Glomerular endothelial cell (primary cell): ENCODE measurements at places on chromosomes 7 and 10.

DNA sequence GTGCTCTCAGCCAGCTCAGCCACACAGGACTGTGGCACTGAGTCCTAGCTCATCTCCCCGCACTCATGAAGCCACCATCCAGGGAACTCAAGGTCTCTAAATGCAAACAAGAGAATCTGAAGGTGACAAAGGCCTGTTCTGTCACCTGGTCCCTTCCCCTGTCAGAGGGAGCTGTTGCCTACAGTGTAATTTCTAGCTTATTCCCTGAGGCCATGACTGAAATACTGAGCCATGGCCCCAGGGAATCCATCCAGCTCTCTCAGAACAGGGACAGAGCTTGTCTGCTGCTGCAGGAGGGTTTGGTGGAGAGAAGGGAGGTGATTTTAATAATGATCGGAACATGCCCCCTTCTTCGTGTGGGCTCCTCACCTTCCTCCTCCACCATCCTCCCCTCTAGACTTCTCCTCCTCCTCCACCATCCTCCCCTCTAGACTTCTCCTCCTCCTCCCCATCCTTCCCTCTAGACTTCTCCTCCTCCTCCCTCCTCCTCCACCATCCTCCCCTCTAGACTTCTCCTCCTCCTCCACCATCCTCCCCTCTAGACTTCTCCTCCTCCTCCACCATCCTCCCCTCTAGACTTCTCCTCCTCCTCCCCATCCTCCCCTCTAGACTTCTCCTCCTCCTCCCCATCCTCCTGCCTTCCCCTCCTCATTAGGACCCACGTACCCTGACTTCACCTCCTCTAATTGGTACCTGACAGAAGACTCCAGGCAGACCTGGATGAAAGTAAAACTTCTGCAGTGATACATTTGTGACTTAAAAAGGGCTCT lies 338.0 kb upstream of the MKI67 start:
- no peak for DNase-seq

DNA sequence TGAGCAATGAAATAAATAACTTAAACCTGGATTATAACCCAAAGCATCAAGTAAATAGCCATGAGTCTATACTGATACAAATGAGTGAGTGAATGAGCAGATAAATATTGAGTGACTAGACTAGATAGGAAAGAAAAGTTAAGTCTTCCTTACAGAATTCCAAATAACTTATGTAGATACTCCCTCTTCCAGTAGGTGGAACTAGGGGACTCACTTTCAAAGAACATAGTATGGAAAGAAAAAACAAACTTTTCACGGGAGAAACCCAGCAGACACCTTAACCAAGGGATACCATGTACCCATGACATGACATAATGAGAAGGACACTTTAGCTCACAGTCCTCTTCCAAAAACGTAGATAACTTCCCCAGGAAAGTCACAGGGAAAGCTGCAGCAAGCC lies 32.2 kb downstream of the CSGALNACT2 start:
- DNase-seq: no peak

DNA sequence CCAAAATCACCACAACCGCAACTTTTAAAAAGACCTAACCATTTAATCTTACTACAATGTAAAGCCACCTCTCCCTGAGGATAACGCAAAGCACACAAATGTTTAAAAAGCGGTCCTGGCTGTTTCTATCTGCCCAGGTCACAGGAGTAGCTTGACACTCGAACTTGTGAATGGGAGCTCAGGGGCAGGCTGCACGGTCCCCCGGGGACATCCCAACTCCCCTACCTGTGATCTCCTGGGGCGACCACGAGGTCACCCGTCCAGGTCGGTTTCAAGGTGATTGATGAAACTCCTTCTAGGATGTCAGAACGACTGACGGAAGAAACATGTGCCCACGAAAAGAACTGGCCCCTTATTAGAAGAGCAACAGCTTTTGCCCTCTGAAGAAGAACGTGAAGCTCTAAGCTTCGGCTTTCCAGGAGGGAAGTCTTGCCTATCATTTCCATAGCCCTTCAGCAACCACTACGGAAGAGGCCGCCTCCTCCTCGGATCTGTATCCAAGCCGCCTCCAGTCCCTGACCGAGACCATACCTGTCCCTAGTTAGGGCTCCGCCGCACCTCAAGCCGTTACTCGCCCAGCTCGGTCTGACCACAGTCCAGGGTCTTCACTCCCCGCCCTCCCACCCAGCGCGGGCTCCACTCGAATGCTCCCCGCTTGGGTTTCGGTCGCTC lies 459 bp downstream of the CYCS start:
- no peak for DNase-seq

- no peak for DNase-seq
Observed at GRCh38 chr7:157584420-157584819, 247.6 kb downstream of the DNAJB6 start.

DNA sequence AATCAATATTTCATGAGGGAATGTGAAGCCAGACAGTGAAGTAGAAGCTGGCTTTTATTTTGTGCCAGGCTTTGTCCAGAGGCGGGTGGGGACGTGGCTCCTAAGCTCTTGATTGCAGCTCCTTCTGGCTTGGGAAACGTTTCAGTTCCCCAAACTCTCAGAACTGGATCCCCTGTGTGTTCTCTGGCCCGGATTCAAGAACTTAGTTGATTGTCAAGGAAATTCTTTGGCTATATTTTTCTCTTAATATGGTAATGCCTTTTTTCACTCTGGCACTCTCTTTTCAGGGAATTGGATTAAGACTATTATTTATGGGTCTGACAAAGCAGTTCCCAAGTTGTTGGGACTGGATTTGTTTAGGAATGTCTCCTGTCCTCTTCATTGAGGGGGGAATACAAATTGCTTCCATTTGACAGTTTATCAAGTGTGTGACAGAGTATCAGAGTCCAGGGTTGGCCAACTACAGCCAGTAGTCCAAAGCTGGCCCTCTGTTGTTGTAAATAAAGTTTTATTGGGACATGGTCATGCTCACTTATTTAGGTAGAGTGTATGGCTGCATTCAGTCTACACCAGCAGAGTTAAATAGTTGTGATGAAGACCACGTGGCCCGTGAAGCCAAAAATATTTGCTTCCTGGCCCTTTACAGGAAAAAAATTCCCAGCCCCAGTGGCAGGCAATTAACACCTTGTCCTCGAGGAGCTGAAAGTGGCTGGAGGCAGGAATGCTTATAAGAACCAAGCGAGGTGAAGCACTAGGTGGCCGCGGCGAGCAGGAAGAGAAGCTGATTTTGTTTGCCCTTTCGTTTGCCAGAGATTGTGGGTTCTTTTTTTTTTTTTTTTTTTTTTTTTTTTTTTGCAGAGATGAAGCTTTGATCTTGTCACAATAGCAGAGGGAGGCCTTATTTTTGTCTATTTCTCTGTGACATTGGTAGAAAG lies 34.3 kb downstream of the HTRA1 start:
- no peak for DNase-seq

DNA sequence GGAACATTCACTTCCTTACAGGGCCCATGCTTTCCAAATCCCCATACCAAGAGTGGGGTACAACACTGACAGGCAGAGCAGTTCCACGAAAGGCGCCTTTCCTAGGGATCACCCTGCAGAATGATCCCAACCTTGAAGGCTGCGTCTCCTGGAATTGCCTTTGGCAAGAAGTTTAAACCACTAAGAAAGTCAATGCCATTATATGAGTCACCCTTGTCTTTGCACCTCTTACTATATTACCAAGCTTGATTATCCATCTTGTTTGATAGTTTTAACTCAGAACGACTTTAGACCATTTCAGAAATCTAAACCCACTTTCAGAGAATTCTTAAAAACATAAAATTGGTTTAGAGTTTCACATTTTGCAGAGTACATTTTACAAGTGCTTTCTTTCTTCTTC lies 282.1 kb downstream of the ARHGAP12 start:
- DNase-seq: no peak

DNA sequence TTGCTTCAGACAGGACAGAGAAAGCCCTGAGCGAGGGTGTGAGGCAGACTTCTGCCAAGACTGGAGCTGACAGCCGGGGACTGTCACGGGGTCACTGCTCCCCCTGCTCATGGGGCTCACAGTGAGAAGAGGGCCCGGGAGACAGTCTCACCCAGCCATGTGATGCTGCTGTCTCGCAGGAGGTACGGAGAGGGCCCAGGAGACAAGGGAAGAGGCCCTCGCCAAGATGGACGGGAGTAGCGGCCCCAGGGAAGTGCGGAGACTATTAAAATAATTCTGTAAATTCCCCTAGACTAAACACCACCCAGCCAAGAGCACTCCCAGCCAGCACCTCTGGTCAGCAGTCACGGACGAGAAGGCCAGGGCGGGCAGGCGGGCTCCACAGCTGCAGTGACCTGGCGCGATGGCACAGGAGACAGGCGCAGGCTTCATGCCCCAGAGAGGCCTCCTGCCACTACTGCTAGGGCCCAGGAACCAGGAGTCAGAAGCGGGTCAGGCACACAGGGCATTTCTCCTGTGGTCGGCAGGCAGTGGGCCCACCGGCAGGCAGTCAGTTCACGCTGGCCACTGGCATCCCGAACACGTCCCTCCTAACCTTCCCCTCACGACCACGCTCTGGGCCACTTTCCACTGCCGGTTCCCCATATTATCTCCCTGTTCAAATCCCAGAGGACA lies 24.1 kb downstream of the WDR86 start:
- no peak for DNase-seq

GRCh38 chr10:20004087-20004523 lies 187.9 kb downstream of the PLXDC2 start:
- no peak for DNase-seq

DNA sequence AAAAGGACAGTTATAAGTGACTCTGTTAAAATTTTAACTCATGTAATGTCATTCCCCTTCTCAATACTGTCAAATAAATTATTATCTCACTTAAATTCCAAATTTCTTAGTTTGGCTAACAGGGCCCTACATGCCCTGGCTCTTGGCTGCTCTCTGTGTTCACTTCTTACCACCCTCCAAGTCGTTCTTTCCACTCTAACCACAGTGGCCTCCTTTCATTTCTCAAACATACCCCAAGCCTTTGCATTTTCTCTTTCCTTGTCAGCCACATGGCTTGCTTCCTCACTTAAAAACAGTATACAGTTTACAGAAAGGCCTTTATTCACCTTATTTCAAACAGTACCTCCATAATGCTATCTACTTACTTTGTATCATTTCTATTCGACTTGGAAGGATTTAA lies 737.1 kb upstream of the ZWINT start:
- DNase-seq: no peak

DNA sequence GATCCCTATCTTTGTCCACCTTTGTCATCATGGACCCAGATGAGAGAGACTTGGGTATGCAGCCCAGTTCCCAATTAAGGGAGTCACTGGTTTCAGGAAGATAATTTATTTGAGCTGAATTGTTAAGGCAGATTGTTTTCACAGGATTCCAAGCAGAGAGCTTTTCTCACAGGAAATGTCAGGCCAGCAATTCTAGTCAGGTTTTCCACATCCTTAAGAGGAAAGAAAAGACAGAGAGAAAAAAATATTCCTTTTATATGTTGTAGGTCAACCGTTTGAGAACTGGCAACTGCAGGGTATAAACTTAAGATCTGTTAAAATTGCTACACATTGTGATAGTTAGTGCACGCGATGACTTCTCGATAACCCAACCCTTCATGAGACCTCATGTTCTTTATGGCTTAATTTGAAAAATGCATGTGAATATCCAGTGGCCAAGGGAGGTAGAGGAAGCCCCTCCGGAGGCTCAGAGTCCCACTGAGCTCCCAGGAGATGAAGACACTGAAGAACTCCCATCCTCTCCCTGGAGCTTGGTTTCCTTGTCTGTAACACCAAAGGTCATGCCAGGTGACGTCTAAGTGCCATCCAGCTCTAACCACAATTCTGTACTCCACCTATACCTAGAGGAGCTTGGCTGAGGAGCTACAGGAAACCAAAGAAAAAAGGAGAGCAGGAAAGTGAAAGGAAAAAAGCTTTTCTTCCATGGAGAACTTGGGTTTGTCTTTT lies 45.6 kb downstream of the MINDY4 start:
- no peak for DNase-seq

DNA sequence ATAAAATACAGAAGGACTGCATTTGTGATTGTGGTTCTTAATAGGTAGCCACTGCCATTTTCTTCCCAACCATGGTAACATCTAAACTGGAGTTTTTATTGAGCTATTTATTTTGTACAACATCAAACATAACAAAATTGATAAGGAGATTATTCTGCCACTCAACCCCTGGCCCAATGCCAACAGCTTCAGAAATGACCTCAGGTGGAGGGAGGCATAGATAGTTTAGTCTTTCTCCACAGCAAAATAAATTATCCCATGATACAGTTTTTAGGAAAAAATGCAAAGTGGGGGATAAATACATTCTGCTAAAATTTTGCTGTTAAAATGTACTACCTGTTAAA lies 57.6 kb downstream of the LRRTM3 start:
- no peak for DNase-seq

GRCh38 chr10:22658745-22659410 lies 55.5 kb downstream of the PIP4K2A start:
- DNase-seq: no peak

GRCh38 chr7:158917818-158918217 lies 61.5 kb downstream of the DYNC2I1 start:
- DNase-seq: no peak

DNA sequence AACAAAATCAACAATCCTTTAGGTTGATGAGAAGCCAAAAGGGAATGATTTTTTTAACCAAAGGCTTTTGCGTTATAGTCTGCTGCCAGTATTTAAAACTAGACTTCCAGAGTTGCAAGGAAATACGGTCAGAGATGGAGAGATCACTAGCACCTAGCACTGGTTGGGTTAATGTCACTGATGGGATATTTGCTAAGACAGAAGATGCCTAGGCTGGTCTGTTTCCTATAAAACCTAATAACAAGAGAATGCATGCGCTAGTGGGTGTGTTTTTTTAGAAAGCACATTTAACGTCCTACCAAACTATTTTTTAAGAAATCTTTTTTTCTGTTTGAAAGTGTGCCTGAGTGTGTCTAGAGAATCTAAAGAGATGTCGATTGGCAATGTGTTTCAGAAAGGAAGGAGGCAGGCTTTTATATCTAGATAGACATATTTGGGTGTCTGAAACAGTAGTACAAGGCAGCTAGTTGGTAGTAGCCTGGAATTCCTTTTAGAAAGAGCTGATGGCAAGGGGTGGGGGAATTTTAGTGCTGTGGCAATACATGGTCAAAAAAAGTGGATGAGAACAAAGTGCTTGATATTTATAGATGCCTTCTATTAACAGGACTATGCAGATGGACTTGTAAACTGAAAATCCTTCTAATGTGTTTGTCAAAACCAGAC lies 863 bp downstream of the CALD1 start:
- DNase-seq: no peak

GRCh38 chr10:131925011-131925649 lies 24.3 kb downstream of the PPP2R2D start:
- DNase-seq: no peak

DNA sequence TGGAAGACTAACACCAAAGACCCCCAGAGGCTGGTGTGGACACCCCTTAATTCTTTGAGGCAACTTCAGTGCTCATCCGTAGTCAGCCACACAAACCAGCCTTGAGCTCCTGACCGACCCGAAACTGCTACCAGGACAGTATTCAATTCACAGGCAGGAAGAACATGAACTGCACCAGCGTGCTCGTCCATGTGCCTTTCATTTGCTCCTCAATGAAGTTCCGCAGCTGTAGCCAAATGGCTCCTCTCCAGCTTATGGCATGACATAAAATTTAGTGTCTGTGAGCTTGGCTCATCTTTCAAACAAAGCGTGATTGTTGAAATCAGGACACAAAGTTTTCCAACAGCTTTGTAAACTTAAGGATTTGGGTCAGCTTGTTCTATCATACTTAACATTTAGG lies 144.1 kb upstream of the FAM171A1 start:
- no peak for DNase-seq
